ENCODE measurements at places on chromosomes 2 and 18. TPM values are rescaled to one million over a fixed set of nuclear protein-coding genes. Genes with fewer than 3 reads are reported as not detected.
A peak's percentile ranks its signal among the peaks of the same experiment; 100 is the strongest.

PLCD4 gene
- total RNA-seq, result 9.2 TPM

NEU2 gene
- not detected for total RNA-seq

EPB41L3 gene
- total RNA-seq, result 68.8 TPM

CIDEA gene
- 135 TPM for total RNA-seq

TSHZ1 gene
- 18.1 TPM for total RNA-seq

PRKAG3 gene
- total RNA-seq, result not detected

DCDC2C gene
- 7.3 TPM for total RNA-seq

SCN3A gene
- total RNA-seq, result 2.2 TPM

POLR1A gene
- 21.9 TPM for total RNA-seq

PMAIP1 gene
- not detected for total RNA-seq

GRCh38 chr2:201930831-201931230 lies 102.8 kb upstream of the FZD7 start:
- DNase-seq, result no peak
- no peak overlapping the region for H3K4me3 ChIP-seq
- no peak overlapping the region for H3K27ac ChIP-seq

- no peak overlapping the region for H3K27ac ChIP-seq
- no peak for DNase-seq
- no peaks in the 10 kb centered on the region for H3K36me3 ChIP-seq
- no peaks in the 10 kb centered on the region for H3K27me3 ChIP-seq
- H3K4me1 ChIP-seq, result no peaks in the 10 kb centered on the region
- H3K4me3 ChIP-seq, result no peak overlapping the region
Observed at GRCh38 chr2:141068053-141068682, 1062.6 kb downstream of the LRP1B start.

DNA sequence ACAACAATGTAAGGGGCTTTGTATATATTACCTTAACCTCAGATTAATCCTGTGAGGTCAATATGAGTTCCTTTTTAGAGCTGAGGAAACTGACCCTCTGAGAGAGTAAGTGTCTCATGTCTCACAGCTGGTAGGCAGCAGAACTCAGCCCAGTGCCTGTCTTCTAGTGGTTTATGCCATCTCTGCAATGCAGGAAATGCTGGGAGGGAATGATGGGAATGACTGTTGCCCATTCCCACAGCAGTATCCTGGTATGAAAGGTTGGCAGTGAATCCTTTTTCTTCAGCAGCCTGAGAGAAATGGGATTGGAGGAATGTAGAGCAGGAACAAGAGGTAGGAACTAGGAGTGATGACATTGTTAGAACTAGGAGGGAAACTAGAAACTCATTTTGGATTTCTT lies 6.0 kb downstream of the MRPL30 start:
- no peaks in the 10 kb centered on the region for H3K36me3 ChIP-seq
- DNase-seq, result no peak
- H3K27me3 ChIP-seq, result no peaks in the 10 kb centered on the region

DNA sequence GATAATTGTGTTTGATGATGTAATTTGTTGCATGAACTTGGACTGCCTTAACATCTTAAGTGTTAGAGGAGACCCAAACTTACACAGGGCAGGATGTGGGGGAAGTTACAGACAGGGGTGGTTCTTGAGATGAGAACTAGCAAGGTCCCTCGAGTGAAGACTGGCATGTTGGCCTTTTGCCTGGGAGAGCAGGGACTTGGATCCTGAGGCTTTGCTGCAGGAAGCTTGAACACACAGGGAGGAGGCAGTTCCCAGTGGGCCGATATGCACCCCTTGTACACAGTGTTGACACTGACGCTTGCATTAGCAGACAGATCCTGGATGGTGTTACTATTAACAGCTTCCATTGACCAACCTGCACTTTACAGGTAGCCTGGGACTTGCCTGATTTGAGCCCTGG lies 47.5 kb downstream of the CHRNA1 start:
- H3K27ac ChIP-seq, result no peak overlapping the region
- no peaks in the 10 kb centered on the region for H3K36me3 ChIP-seq
- H3K4me3 ChIP-seq, result no peak overlapping the region
- H3K4me1 ChIP-seq, result no peaks in the 10 kb centered on the region

- no peaks in the 10 kb centered on the region for H3K27me3 ChIP-seq
- H3K4me3 ChIP-seq, result no peak within 1 kb of the TSS
- H3K27ac ChIP-seq, result peak within 1 kb of the TSS; percentile 38
- no peak for DNase-seq
- peaks cover 16% of the 10 kb centered on the region for H3K4me1 ChIP-seq
Observed at GRCh38 chr2:237590272-237591140, at the start of gene RAB17. TSS of gene RAB17 (minus strand) at chr2:237590734. CDS start at chr2:237586154, 4,580 bp downstream.

- H3K27ac ChIP-seq, result no peak overlapping the region
- no peaks in the 10 kb centered on the region for H3K4me1 ChIP-seq
- no peak overlapping the region for H3K4me3 ChIP-seq
- no peak for DNase-seq
- H3K36me3 ChIP-seq, result no peaks in the 10 kb centered on the region
Observed at GRCh38 chr2:169771612-169772011, 27.1 kb upstream of the SSB start.

DNA sequence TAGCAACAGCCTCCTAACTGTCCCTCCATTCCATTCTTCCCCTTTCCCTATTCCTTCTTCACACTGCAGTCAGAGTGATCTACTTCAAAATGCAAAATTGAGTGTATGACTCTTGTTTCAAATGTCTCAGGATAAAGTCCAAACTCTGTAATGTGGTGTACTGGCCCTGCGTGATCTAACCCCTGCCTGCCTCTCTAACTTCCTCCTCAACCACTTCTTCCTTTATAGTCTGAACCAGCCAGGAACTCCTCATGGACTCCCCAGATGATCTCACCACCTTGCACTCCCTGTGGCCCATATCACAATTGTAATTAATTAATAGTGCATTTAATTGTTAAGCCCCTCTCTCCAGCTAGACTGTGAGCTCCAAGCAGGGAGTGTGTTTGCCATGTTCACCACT lies 3.1 kb upstream of the B3GNT2 start:
- no peaks in the 10 kb centered on the region for H3K27me3 ChIP-seq
- DNase-seq, result no peak
- H3K4me1 ChIP-seq, result peaks cover 14% of the 10 kb centered on the region
- no peak overlapping the region for H3K27ac ChIP-seq

- DNase-seq, result no peak
- no peaks in the 10 kb centered on the region for H3K36me3 ChIP-seq
- no peak overlapping the region for H3K27ac ChIP-seq
- no peak overlapping the region for H3K4me3 ChIP-seq
- no peaks in the 10 kb centered on the region for H3K27me3 ChIP-seq
Observed at GRCh38 chr2:204551512-204551863, 6.2 kb downstream of the PARD3B start.

GRCh38 chr18:22488554-22488953 lies 70.8 kb upstream of the CTAGE1 start:
- no peak overlapping the region for H3K4me3 ChIP-seq
- no peaks in the 10 kb centered on the region for H3K27me3 ChIP-seq

GRCh38 chr2:161076936-161077335 lies 83.3 kb upstream of the TANK start:
- no peak for DNase-seq
- H3K4me3 ChIP-seq, result no peak overlapping the region
- H3K27ac ChIP-seq, result peak overlapping the region; percentile 11
- no peaks in the 10 kb centered on the region for H3K4me1 ChIP-seq

GRCh38 chr18:13457327-13457726 lies 238.8 kb downstream of the LDLRAD4 start:
- no peak for DNase-seq
- H3K4me1 ChIP-seq, result peaks cover 8% of the 10 kb centered on the region
- no peaks in the 10 kb centered on the region for H3K36me3 ChIP-seq

- H3K36me3 ChIP-seq, result no peaks in the 10 kb centered on the region
- H3K27ac ChIP-seq, result no peak overlapping the region
- H3K4me3 ChIP-seq, result no peak overlapping the region
- H3K4me1 ChIP-seq, result no peaks in the 10 kb centered on the region
Observed at GRCh38 chr2:205218056-205218455, 464.2 kb upstream of the NRP2 start.

- no peak overlapping the region for H3K4me3 ChIP-seq
- no peak overlapping the region for H3K27ac ChIP-seq
Observed at GRCh38 chr18:24000613-24001490, 13.7 kb upstream of the TTC39C start.

DNA sequence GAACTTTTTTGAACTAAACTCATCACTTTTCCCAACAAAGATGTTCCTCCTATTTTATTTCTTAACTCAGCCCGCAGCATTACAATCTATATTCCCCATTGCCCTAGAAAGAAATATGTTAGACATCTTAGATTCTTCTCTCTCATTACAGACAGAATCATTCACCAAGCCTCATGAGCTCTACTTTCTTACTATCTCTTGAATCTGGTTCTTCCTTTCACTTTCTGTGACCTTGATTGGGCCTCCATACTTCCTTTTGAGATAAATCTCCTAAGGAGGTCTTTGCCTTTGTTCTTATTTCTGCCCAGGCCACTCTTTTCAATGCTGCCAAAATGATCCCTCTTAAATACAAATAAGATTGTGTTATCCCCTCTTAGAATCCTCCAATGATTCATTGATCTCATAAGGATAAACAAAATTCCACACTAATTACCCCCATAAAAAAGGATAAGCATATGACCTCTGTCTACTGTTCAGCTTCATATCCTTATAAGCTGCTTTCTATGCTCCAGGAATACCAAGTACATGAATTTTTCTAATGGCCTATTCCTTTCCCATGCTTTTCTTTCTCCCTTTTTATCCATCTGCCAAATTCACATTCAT lies 400.0 kb downstream of the ARHGAP15 start:
- DNase-seq, result no peak
- no peak overlapping the region for H3K27ac ChIP-seq
- no peaks in the 10 kb centered on the region for H3K36me3 ChIP-seq

DNA sequence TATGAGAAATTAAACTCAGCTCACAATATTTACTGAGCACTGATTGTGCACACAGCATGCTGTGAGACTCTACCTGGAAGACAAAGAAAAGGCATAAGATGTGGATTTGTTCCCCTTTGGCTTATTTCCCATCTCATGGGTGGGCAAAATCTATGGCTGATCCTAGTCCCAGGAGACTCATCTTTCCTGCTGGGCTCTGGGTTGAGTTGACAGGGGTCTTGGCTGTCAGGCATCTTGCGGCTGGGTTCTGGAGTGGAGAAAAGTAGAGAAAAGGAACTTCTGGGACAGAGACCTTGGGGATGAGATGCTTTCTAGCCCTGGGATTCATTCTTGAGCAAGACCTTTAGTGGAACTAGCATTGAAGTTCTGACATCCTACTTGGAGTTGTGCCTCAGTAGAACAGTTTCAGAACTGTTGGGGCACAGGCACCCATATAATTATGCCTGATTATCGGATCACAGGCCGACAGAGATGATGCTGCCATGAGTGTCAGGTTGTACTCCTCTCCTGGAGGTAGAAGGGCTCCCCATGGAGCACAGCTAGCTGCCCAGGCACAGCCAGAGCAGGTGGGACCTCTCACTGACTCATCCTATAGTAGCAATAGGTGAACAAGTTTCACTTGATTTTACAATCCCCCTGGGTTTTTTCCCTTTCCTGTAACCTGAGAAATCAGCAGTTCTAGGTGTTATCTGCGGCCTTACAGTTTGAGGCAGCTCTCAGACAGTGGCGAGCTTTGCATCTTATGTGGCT lies 260.9 kb downstream of the CYRIA start:
- no peaks in the 10 kb centered on the region for H3K4me1 ChIP-seq
- no peak for DNase-seq
- no peaks in the 10 kb centered on the region for H3K36me3 ChIP-seq
- no peak overlapping the region for H3K4me3 ChIP-seq
- H3K27ac ChIP-seq, result no peak overlapping the region
- H3K27me3 ChIP-seq, result no peaks in the 10 kb centered on the region

DNA sequence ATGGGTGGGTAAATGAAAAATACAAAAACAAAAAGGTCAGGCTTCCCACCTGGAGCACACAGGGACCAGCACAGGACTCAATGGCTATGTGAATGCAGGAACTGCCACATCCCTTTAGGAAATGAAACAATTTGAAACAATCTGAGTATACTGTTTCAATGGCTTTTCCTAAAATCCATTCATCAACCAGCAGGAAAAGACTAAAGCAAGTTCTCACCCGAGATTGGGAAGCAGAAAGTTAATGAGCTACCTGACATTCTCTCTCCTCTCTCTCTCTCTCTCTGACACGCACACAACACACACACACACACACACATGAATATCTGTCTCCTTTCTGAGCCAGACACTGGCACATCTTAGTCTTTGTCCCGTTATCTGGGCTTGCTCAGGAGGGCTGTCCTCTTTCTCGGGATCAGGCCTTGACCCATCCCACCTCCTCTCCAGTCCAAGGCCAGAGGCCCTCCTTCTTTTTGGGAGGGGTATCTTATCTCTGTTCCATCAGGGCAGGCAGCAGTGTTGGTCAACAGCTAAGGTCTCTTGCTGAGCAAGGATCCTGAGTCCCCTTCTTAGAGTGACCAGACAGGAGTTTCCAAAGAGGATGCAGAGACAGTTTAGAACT lies 11.6 kb upstream of the LRRFIP1 start:
- no peaks in the 10 kb centered on the region for H3K27me3 ChIP-seq
- DNase-seq, result no peak
- H3K36me3 ChIP-seq, result no peaks in the 10 kb centered on the region
- H3K27ac ChIP-seq, result peak overlapping the region; percentile 58

- DNase-seq, result no peak
- no peak overlapping the region for H3K4me3 ChIP-seq
- H3K4me1 ChIP-seq, result no peaks in the 10 kb centered on the region
- H3K36me3 ChIP-seq, result no peaks in the 10 kb centered on the region
Observed at GRCh38 chr2:10002109-10002508, 41.2 kb upstream of the KLF11 start.

GRCh38 chr2:104332731-104333130 lies 521.2 kb upstream of the POU3F3 start:
- no peaks in the 10 kb centered on the region for H3K36me3 ChIP-seq
- H3K4me1 ChIP-seq, result no peaks in the 10 kb centered on the region
- H3K27ac ChIP-seq, result no peak overlapping the region
- H3K4me3 ChIP-seq, result no peak overlapping the region
- no peaks in the 10 kb centered on the region for H3K27me3 ChIP-seq

DNA sequence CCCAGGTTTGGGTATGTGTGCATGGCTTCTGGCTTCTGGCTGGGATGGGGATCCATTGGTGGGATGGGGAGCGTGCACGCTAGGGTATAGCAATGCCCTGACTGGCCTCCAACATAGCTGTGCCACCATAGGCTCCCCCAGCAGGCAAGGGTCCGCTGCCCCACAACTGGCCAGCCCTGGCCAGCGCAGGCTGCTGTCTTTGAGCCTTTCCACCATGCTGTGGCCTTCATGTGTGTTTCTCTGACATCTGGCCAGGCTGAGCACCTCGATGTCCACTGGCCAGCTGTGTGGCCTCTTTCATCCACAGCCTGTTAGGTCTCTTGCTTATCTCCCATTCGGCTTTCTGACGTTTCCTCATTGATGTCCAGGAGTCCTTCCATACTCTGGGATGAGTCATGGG lies 231.3 kb downstream of the NDUFA10 start:
- no peaks in the 10 kb centered on the region for H3K36me3 ChIP-seq
- DNase-seq, result no peak
- H3K27ac ChIP-seq, result no peak overlapping the region
- H3K4me1 ChIP-seq, result no peaks in the 10 kb centered on the region
- H3K4me3 ChIP-seq, result no peak overlapping the region
